ENCODE measurements at places on chromosomes 5 and 9.

GRCh38 chr9:37295796-37296195, 126.7 kb upstream of the GRHPR start:
- no peaks in the 10 kb centered on the region for H3K27me3 ChIP-seq
- peak overlapping the region; percentile 2 for H3K4me3 ChIP-seq
- H3K36me3 ChIP-seq, result peaks cover 40% of the 10 kb centered on the region
- peak overlapping the region; percentile 86 for H3K27ac ChIP-seq
- no peak for DNase-seq
- peaks cover 82% of the 10 kb centered on the region for H3K4me1 ChIP-seq

GRCh38 chr5:58842852-58843251, 260.0 kb downstream of the RAB3C start:
- H3K4me3 ChIP-seq, result no peak overlapping the region
- peaks cover 6% of the 10 kb centered on the region for H3K36me3 ChIP-seq
- H3K27ac ChIP-seq, result no peak overlapping the region
- DNase-seq, result no peak

DNA sequence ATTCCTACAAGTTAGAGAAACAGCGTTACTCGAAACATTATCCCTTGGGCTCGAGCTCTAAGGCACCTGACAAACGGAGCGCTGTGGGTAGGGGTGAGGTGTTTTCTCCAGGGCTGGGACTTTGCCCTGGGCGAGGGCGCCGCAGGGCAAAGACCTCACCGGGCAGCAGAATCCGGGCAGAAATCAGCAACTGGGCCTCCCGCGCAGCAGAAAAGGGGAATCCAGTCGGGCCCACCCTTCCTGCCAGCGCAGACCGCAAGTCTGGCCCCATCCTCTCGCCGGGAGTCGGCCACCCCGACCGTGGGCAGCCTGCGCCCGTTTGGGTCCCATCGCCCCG, 430 bp upstream of the MSH3 start:
- DNase-seq, result no peak
- no peaks in the 10 kb centered on the region for H3K27me3 ChIP-seq
- H3K36me3 ChIP-seq, result peaks cover 31% of the 10 kb centered on the region
- H3K4me1 ChIP-seq, result peaks cover 8% of the 10 kb centered on the region
- peak overlapping the region; percentile 81 for H3K27ac ChIP-seq

DNA sequence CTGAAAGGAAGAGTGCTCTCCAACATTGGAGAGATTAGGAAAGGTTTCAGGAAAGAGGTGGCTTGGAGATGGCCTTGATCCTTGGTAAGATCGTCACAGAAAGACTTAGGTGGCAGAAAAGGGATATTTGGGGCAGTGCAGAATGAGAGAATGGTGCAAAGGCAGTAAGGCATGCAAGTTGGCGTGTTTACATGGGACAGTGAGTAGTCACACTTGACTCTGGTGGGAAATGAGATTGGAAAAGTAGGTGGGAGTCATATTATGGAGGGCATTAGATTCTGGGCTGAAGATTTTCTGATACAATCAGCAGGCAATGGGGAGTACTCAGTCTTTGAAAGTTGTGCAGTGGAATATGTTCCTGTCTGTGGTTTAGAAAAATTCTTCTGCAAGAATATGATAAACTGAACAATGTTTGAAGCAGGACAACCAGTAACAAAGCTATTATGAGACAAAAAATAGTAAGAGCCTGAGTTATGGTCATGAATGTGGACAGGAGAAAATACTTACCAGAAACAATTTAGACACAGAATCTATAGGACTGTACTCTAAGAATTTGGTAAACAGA, 76.2 kb upstream of the ANKRD55 start:
- no peaks in the 10 kb centered on the region for H3K27me3 ChIP-seq
- H3K27ac ChIP-seq, result no peak overlapping the region
- no peak overlapping the region for H3K4me3 ChIP-seq

DNA sequence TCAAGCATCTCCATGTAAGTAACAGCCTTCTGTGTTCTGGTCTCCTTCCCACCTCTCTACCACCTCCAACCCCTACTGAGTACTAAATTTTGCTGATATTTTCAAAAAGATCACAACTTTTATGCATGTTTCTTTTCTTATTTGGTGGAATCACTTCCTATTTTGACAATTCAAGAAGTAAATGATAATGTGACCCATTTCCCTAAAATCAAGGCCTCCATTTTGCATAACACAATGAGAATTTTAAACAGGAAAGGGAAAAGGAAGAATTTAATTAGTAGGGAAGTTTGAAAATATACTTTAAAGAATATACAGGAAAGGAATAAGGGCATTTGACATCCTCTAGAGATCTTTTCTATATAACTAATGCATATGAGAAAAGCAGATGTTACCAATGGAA, 212.9 kb upstream of the RASA1 start:
- H3K4me1 ChIP-seq, result peaks cover 27% of the 10 kb centered on the region
- H3K27ac ChIP-seq, result no peak overlapping the region
- H3K27me3 ChIP-seq, result no peaks in the 10 kb centered on the region
- H3K36me3 ChIP-seq, result peaks cover 6% of the 10 kb centered on the region

DNA sequence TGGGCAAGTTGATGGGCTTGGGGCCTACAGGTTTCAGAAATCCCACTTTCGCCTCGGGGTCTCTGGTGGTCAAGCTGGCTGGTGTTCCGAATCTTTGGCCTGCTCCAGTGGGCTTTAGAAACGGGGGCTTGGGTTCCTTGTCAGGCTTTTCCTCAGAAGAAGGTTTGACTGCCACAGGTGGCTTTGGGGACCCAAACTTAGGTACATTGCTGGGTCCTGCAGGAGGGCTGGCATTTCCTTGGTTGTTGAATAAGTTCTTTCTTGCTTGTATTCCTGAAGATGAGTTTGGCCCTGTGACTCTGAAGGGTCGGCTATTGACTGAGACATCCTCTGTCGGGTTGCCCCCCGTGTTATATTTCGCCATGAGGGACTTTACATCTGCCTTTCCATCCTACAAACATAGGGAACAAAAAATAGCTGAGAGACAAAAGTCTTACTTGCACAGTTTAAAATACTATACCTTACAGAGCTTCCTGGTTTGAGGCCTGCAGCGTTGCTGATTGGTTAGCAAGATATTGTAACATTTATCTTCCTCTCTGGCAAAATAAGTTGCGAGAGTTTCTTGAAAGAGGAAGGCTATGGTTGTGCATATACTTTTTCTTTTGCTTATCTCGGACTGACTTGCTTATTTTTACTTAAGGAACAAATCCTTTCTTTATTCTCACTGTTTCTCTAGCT, 16.6 kb downstream of the FYB1 start:
- no peak overlapping the region for H3K4me3 ChIP-seq
- H3K27me3 ChIP-seq, result no peaks in the 10 kb centered on the region
- no peaks in the 10 kb centered on the region for H3K36me3 ChIP-seq
- no peak for DNase-seq
- no peak overlapping the region for H3K27ac ChIP-seq

DNA sequence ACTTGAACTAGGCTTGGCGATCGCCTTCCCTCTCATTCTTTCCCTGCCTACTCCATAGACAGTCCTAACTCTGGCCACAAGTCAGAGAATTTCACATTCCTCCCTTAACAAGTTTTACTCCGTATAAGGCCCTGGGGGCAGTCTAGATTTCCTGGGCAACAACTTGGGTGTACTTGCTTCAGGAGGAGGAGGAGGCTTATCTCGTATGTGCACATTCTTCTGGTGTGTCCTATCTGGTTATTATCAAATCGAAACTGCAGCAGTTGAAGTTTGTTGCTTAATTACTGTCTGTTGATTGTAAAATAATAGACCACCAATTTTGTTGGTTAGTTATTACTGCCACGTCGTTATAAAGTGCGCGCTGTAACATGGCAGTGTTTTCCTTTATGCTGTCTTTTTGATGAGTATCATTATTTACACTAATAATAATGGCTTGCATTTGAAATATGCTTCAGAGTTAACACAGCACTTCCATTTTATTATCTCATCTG, 42.0 kb downstream of the PIP5K1B start:
- H3K36me3 ChIP-seq, result peaks cover 64% of the 10 kb centered on the region
- no peaks in the 10 kb centered on the region for H3K27me3 ChIP-seq
- H3K4me3 ChIP-seq, result no peak overlapping the region
- H3K27ac ChIP-seq, result peak overlapping the region; percentile 14

DNA sequence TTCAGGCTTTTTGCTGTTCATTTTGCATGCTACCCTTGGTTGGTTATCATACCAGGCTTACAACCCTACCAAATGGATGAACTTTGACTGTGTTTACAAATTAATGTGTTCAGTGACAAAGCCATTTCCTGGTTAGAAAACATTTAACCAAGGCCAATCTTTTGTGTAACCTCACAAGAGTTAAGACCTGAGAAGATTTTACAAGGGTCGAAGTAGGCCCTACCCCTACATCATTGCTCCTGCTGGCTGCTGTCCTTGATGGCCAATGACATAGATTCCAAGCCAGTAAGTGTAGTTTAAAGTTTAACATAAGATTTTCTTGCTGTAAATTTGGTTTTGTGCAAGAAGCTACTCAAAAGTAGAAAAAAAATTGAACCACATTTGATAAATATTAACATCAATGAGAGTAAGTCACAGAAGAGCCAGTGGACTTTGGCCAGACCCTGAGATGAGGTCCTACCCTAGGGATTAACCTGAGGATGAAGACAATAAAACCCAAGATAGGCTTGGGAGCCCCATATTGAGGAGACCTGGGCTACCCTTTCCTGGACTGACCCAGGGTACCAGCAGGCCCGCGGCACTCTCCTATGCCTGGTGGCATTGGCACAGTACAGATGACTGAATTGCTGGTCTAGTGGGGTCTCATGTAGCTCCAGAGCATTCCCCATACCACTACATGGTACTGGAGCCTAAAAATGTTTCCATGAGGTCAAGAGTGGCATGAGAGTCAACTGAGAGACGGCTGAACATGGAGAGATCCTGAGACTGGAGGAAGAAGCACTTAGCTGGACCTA, 8.3 kb downstream of the C1QTNF3 start:
- H3K27ac ChIP-seq, result no peak overlapping the region
- H3K4me3 ChIP-seq, result no peak overlapping the region
- H3K36me3 ChIP-seq, result peaks cover 15% of the 10 kb centered on the region
- no peaks in the 10 kb centered on the region for H3K27me3 ChIP-seq
- no peak for DNase-seq

DNA sequence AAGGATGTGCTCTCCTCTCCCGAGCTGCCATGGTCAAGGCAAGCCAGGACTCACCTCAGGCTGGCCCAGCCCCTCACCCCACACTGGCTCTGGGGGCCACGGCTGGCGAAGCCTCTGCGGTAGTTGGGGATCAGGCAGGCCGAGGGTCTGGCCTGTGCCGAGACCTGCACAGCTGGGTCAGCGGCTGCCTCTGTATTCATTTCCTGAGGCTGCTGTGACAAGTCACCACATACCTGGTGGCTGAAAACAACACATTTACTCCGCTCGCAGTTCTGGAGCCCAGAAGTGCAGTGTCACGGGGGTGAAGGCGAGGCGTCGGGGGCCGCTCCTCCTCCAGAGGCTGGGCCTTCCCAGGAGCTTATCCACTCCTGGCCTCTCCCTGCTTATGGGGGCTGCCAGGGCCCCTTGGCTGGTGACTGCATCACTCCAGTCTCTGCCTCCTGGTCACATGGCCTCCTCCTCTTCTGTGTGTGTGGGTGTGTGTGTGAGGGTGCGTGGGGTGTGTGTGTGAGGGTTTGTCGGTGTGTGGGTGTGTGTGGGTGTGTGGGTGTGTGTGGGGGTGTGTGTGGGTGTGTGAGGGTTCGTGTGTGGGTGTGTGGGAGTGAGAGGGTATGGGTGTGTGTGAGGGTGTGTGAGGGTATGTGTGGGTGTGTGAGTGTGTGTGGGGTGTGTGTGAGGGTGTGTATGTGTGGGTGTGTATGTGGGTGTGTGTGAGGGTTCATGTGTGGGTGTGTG, 3.2 kb upstream of the SCGB3A1 start:
- DNase-seq, result no peak
- H3K4me1 ChIP-seq, result no peaks in the 10 kb centered on the region
- H3K4me3 ChIP-seq, result no peak overlapping the region
- peaks cover 36% of the 10 kb centered on the region for H3K27me3 ChIP-seq
- no peak overlapping the region for H3K27ac ChIP-seq

DNA sequence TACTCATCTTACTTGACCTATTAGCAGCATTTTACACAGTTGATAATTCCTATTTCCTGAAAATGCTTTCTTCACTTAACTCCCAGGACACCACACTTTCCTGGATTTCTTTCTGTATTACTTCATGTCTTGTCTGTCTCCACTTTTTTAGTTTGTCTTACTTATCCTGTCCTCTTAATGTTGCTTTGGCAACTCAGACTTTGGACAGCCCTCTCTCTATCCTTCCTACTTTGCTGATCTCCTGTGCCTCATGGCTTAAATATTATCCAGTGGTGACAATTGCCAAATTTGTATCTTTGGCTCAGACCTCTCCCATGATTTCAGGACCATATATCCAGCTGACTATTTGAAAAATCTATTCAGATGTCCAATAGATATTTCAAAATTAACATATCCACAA, 39.8 kb upstream of the NUDT12 start:
- H3K27ac ChIP-seq, result no peak overlapping the region
- H3K36me3 ChIP-seq, result no peaks in the 10 kb centered on the region
- no peak overlapping the region for H3K4me3 ChIP-seq
- no peaks in the 10 kb centered on the region for H3K4me1 ChIP-seq
- DNase-seq, result no peak
